NCI-H524 treated with DMSO at 0.1 percent for 48 hours (cell line): ENCODE measurements at places on chromosomes 2 and 18.

DNA sequence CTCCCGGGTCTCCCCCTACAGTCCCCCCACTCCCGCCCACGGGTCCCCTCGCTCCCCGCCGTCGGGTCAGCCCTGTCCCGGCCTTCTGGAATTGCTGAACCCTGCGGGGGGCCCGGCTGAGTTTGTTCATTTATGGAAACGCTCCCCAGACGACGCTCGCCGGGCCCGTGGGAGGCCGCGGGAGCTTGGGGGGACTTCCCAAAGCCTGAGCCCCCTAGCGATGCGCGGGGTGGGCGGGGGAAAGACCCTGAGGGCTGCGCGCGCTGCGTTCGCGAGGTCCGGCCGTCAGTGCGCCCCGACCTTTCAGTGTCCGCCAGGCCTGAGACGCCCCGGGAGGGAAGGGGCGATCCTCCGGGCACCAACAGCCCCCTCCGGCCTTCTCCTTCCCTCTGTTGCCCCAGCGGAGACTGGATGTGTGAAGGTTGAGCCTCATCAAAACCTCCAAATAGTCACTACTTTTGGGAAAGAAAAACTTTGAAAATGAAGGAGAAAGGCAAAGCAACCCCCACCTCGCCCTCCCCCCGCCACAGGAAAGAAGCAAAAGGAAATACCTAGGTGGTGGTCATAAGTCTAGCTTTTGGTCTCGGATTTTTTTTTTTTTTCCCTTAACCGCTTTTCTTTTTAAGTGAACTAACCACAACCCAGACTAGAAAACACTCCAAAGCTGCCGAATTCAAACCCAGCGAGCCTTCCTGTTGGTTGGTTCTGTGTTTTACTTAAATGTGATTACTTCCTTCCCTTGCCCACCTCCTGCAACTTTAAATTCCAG lies 509 bp upstream of the CYS1 start:
- DNase-seq: no peak

- no peak for DNase-seq
Measured at GRCh38 chr2:45013229-45014015, 4.2 kb upstream of the SIX2 start.

DNA sequence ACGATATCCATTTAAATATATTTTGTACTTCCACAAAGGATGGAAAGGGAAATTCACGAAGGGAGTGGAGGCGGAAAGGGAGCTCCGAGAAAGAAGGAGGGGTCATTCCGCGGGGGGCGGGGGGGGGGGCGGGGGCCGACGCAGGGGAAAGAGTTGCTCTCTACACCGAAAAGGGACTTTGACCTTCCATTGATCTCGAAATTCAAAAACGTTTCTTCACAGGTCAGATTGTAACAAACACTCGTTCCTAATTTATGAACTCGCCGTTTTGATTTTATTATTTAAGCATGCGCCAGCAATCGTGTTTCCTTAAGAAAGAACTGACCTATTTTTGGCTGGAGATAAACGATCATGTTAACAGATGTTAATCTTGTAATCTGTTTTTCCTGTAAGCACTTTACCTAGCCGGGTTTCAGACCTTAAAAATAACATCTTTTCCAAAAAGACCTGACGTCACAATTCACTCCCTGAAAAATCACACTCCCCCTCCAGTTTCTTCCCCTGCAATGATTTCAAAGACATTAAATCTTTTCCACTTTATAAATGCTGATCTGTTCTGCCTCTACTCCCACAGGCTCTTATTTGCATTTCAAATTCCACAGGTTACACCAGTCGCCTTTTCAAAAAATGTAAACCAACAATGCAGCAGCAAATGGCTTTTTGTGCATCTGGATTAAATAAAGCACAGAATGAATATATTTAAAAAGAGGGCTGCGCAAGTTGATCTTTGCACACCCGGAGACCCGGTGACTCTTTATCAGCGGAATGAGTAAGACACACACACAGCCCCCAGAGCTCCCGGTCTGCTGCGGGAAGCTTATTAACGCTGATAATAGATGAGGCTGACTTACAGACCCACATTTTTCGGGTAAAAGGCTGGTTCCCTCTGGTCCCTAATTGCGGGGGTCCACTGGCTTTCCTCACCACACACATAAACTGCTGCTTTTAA lies 1.6 kb downstream of the ZNF516 start:
- DNase-seq: peak; percentile 54

- DNase-seq: no peak
Measured at GRCh38 chr2:39898934-39899333, 119.9 kb upstream of the THUMPD2 start.

- DNase-seq: no peak
Measured at GRCh38 chr2:63755965-63756364, 85.7 kb upstream of the UGP2 start.

- no peak for DNase-seq
Measured at GRCh38 chr2:201859949-201860348, 53.6 kb downstream of the CDK15 start.

- no peak for DNase-seq
Measured at GRCh38 chr2:100195942-100196341, 53.6 kb upstream of the AFF3 start.

DNA sequence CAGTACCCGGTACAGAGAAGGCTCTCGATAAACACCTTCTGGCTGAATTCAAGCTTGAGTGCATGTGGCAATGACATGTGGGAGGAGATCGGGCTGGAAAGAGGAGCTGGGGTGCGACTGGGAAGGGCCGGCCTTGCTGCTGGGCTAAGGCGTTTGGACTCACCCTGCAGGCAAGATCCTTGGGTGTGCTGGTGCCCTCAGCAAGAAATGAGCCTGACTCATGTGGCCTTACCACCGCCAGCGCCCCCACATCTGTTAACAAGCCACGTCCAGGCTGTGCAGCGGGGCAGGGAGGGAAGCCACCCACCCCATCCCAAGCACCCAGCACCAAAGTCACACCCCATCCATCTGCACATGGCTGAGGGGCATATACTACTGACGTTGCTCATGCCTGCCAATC lies 1.3 kb downstream of the HS1BP3 start:
- no peak for DNase-seq

- no peak for DNase-seq
Measured at GRCh38 chr2:172283476-172283875, 143.9 kb upstream of the ITGA6 start.

DNA sequence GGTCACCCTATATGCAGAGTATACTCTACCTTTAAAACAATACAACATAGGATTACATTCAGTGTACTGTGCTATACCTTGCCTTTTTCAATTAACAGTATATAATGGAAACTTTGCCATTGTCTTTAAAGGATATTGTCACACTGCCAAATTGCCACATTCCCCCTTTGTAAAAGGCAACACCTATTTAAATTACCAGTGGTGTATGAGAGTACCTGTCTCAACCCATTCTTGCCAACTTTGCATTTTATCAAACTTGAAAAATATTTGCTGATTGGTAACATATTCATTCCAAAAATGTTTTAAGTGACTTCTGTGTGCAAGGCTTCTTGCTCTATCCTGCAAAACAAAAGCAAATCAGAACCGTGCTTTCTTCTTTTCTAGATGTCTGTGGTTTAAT lies 92.9 kb downstream of the FMNL2 start:
- no peak for DNase-seq

- DNase-seq: no peak
Measured at GRCh38 chr18:74456349-74457042, 612 bp downstream of the DIPK1C start.

DNA sequence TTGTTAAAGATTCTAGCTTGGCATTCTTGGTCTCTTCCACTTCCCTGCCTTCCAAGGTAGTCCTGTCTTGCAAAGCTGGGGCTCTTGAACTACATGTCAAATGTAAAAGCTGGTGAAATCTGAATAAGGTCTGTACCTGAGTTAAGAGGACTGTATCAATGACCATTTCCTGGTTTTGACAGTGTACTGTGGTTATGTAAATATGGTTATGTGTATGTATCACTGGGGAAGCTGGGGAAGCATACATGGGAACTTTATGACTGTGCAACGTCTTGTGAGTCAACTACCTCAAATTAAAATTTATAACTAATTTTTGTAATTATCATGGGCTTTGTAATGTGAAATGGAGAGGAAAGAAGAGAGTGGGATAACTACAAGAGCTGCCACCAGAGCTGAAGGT lies 81.7 kb downstream of the COL4A4 start:
- no peak for DNase-seq

DNA sequence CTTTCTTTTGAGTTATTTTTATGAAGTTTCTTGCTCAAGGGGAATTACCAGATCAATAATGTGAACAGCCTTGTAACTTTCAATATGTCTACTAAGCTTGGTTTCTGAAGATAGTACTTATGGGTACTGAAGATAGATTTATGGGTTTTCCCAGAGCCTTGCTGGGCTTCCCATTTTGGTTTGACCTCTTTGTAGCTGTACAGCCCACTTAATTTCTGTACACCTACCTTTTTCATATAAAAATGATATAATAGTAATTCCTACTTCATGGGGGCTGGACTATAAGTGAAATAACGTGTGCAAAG lies 22.2 kb downstream of the IL1R2 start:
- no peak for DNase-seq

DNA sequence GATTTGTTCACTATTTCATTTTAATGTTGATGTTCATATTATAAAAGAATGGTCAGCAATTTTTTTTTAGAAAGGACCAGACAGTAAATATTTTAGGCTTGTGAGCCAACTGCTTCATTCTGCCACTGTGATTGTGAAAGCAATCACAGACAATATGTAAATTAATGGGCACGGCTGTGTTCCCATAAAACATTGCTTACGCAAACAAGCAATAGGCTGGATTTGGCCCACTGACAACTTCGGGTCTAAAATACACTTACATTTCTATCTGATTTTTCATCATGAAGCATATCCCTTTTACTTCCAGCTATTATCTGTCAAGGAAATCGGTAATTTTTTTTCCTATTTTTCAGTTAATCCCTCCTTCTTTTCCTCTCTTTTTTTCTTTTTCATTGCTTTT lies 182.2 kb upstream of the CDH2 start:
- no peak for DNase-seq

- no peak for DNase-seq
Measured at GRCh38 chr2:61575447-61575859, 37.3 kb upstream of the XPO1 start.

- no peak for DNase-seq
Measured at GRCh38 chr2:192559587-192559986, 364.9 kb upstream of the TMEFF2 start.

DNA sequence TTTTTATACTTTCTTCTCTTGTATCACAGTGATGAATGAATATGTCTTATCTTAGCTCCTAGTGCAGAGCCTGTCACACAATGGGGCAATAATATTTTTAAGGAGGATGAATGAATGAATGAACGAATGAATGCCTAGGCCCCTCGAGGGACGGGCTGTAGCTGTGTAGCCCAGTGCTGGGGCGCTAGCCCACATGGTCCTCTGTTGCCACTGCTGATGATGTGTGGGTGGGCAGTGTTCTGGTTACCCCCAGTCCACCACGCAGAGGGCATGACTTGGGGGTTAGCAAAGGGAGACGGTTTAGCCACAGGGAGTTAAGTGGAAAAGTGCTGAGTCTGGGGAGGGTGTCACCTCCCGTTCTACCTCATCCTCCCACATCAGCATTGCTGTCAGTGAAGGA lies 134.2 kb downstream of the SMAD7 start:
- DNase-seq: no peak

DNA sequence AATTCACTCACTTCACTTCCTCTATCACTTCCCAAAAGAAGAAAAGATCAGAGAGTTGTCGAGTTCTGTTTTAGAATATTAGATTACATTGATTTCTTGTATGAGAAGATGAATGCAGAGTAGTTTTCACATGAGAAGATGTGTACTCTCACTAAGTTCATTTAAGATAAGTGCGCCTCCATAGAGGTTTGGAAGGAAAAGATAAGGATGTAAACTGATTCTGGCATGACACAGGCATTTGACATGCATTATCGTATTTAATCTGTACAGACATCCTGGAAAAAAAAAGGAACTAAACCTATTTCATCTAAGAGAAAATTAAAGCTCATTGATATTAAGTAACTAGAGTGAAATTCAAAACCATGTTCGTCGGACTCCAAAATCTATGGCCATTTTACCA lies 152.2 kb upstream of the CRIM1 start:
- no peak for DNase-seq

GRCh38 chr18:55999641-56000040 lies 411.6 kb upstream of the TCF4 start:
- DNase-seq: no peak

GRCh38 chr18:62426191-62426488 lies 96.7 kb upstream of the ZCCHC2 start:
- no peak for DNase-seq

DNA sequence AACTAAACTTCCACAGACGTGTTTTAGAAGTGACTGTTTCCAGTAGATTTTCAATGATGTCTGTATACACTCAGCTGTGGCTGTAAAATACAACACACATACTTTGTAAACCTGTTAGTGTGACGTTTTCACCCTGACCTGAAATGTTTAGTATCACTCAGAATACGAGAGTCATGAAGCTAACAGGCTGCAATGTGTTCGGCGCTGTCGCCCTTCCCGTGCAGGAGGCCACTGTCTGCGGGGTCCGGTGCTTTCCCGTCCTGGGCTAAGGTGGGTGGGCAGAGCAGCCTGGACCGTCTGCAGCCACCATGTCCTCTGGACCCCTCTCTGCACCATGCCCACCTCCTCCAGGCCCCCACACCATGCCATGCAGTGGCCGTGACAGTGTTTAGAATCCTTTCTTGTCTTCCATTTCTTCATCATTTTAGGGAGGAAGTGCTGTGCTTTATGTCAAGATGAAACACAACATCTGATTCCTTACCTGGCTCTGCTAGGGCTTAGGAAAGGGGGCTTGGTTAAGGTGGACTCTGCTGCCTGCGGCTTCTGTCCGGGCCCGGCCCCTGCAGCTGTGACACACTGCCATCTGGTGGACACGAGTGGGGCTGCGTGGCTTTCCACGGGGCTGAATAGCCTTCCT lies 53.8 kb upstream of the RBM44 start:
- peak; percentile 1 for DNase-seq
